Fibroblast of gingiva (primary cell): ENCODE measurements at places on chromosomes 12 and 14.

GRCh38 chr12:100919116-100919515 is 124.5 kb downstream of the ANO4 start:
- DNase-seq = no peak

- no peak for DNase-seq
Observed at GRCh38 chr14:68469208-68469713, 323.6 kb downstream of the ZFP36L1 start.

GRCh38 chr12:105455261-105455660 is 124.8 kb downstream of the C12orf75 start:
- no peak for DNase-seq

DNA sequence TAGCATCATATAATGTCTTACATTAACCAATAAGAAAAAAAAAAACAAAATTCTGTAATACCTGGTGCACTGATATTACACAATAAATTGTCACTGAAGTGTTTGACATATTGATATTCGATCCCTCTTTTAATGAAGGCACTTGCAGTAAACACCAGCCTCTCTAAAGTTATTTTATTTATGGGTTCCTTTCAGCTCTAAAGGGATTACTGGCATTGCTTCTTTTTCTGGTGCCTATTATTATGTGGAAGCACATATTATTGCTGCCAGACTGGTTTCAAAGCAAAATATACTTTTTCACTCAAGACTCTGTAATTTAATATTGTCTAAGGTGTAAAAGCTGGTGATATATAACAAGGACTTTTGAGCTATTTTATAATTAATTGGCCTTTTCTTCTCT is 1090.5 kb downstream of the TRHDE start:
- no peak for DNase-seq

GRCh38 chr12:39103552-39104165 is 198.3 kb upstream of the CPNE8 start:
- peak; percentile 45 for DNase-seq

DNA sequence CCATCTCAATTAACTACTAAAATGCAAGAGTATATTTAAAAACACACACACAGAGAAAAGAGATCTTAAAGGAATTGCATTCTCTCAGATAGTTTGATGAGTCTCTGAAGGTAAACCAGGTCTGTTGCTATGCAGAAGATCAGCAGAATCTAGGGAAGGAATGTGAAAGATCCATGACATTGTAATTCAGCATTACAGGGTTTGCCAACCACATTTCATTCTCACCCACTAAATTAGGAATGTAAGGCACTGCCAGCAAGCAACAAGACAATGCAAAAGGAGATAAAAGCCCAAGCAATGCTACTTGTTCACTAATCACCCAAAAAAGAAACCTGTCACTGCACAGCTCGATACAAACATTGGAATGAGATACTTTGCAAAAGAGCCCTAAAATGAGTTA is 106.3 kb downstream of the LRIG3 start:
- DNase-seq = no peak

GRCh38 chr12:101302741-101303140 is 22.8 kb downstream of the UTP20 start:
- DNase-seq = no peak

DNA sequence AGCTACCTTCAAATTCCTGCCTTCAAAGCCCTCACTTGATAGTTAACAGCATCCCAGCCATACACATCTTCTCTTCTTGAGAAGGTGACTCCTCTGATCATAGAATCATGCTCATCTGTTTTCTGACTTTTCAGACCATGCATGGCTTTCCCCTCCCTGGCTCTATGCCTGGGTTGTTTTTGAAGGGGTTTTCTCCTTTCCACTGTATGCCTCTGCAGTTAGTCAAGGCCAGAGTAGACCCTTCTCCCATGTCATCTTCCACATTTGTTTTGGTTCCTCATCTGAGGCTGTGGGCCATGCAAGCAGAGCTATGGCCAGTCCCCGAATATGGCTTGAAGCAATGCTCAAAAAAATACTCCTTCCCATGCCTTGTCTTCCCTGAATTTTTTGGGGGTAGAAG is 14.3 kb upstream of the MCRS1 start:
- DNase-seq = no peak

GRCh38 chr12:88802096-88802706 is 221.9 kb upstream of the KITLG start:
- DNase-seq = no peak

GRCh38 chr12:7937833-7938506 is 2.0 kb upstream of the SLC2A3 start:
- no peak for DNase-seq

DNA sequence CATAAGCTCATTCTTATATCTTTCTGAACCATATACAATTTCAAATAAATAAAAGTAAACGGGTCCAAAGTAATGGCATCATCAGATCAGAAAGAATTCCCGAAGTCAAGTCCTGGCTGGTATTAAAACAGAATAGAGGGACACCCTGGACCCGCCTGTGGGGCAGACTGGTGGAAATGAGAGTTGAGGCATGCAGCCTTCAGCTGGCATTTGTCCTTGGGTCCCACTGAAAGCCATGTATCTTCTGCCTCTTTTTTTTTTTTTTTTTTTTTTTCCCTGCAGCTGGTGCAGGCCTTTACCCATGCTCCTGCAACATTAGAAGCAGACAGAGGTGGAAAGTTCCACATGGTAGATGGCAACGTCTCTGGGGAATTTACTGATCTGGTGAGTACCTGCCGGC is 9.9 kb downstream of the AHSA1 start:
- DNase-seq = no peak
